RCC 7860 (cell line): ENCODE measurements at places on chromosomes 7 and 10.

DNA sequence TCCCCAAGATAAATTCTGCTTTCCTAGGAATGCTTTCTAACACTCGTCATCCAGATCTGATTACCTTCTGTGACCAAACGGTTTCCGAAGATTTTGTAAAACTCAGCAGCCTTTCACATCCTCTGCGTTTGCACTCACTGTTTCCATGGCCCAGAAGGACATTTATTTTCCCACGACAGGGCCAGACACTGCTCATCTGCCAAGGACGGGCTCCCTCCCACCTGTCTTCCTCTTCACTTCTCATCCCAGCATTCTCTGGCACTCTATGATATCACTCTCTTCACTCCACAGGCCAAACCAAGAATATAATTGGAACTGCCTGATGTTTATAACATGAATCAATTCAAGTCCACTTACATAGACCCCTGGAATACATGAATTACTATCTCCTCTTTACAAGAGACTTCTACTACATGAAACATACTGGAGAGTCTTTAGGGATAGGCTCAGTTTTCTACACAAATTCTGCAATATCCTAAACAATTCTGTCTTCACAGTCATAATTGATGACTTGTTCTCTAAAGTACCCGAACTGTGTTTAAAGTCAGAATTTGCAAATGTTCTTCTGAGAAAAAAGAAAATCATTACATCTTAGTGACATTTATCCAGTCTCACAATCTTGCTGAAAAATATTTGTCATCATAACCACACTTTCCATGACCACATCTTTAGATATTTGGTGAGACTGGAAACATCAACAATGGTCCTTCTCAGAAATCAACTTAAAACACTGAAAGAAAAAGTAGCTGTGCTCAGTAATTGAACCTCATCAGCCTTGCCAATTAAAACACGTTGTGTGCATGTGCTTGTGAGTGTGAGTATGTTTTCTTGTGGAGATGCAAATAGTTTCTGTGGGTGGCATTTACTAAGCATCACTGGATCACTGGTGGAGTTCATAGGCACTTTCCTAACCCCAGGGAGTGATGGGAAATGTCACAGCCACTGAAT lies 79.5 kb upstream of the PRSS58 start:
- no peak for DNase-seq

GRCh38 chr10:131843881-131844284 lies 56.9 kb upstream of the PPP2R2D start:
- DNase-seq: no peak

DNA sequence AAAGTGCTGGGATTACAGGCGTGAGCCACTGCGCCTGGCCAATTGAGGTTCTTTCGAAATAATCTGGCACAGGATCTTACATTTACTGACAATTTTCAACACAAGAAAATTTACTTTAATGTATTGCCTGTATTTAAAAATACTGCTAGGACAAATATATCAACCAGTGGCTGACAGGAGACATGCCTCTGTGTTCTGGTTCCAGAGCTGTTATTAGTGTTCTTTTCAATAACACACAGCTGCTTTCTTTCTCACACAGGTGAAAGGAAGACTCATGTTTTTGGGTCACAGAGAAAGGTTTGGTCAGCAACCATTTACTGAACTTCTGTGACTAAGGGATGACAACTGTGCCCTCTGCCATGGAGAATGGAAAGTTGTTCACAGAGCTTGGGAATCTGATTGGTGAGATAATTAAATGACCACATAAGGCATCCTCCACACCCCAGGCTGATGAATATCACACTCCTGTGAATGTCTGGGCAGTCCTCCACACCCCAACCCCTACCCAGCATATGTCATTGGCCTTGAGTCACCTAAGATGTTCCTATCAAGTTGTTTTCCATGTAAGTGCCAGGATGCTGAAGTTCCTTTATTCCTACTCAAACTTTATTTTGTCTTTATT lies 180.1 kb downstream of the RAPGEF5 start:
- DNase-seq: no peak

GRCh38 chr7:142478479-142479220 lies 220.8 kb upstream of the PRSS58 start:
- DNase-seq: peak; percentile 52

DNA sequence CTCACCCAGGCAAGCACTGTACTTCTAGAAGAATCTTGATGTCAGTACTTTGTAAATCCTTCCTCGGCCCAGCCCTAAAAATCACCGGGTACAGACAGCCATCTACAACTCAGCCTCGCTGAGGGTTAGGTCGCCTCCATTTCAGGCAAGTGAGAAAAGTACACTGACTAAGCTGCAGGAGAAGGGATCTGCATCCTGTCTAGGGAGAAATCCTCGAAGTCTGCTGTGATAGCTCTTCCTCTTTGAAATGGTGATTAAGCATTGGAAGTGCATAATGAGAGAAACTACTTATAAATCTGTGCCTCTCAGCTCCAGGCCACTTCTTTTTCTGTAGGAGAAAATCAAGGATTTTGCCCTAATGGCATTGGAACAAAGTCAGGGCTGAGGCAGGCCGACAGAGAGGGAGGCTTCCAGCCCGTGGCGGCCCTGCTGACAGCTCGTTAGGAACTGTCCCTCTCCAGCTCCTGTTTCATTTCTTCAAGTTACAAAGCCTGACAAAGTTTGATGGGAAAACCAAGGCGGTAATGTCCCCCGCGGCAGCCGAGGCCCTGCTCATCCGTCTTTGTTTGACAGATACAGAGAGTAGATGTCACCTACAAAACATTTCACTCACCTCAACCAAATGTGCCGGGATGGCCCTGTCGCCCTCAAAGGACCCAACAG lies 14.1 kb upstream of the GOT1 start:
- DNase-seq: no peak

DNA sequence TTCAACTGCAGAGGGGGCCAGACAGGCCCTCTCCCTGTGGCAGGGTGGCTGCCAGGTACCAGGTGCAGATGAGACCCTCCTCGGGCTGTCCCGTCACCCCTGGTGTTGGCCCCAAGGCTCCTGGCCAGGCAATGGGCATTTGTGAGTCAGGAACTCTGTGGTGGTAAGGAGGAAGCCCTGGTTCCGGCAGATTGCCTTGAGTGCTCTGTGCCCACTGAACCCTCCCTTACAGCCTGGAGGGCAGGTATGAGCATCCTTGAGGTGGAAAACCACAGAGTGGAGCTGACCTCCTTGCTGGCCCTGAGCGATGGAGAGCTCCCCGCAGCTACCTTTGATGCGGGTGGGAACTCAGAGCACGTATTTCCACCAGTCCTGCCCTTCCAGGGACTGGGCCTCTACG lies 2.0 kb downstream of the PAOX start:
- no peak for DNase-seq

- no peak for DNase-seq
Measured at GRCh38 chr7:47578579-47579270, 3.2 kb downstream of the TNS3 start.

DNA sequence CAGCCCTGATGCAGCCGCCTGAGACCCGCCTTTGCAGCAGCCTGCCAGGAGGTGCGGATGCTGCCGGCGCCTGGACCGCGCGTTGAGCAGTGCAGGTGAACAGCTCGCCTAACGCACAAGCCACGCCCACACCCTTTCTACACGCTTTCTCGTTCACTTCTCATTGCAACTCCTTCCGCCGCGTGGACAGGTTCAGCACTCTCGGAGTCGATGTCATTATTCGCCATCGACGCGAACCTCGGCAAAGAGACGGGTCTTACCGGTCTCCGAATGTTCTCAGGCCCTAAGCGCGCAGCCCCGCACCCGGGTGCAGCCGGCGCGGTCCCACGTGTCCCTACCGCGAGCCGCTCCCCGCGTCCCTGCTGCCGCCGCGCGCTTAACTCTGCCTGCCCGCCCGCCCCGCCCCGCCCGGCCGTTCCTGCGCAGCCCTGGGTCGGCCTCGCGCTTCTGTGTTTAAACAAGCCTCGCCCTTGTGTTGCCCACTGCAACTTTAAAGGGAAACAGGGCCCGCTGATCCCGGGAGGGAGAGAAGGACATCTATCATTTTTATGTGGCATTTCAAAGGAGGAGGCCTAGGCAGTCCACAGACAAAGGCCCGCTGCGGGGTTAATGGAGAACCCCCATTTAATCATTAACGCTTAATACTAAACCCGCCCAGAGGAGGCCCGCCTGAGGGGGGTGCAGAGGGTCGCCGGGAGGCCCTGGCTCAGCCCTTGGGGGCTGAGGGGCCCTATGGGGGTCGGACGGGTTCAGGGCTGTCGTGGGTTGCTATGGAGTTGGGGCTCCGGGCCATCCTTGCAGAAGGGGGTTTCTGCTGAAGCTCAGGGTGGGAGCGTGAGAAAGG lies 128.5 kb downstream of the WDR11 start:
- no peak for DNase-seq

DNA sequence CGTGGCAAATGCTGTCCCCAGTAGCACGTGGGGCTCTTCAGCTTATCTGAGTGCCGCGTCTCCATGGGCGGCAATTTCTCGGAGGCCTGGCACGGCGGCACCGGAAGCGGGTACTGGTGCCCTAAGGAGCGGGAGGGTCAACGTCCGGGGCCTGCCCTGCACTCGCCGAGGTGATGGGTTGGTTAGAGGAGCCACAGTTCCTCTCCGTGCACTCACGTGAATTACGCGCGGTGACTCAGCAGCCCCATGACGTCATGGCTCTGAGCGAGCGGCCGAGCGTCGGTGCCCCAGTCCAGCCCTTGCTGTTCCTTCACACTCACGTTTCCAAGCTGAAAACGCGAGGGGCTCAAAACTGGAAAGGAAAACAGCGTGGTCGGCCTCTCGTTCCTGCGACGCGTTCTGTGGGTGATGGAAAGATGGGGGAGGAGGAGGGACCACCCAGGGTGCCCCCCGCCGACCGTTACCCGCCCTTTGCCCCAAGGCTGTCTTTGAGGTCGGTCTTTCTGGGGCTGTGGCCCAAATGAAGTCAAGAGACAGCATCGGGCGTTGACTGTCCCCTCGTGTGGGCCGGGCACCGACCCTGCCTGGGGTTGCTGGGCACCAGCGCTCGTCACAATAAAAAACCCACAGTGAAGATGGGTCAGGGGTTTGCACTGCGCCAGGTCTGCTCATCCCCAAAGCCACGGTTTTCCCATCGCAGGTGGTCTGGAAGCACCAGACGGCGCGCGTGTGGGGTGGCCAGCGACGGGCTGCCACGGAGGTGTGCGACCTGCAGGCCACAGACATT lies 70.4 kb upstream of the CFAP46 start:
- no peak for DNase-seq

DNA sequence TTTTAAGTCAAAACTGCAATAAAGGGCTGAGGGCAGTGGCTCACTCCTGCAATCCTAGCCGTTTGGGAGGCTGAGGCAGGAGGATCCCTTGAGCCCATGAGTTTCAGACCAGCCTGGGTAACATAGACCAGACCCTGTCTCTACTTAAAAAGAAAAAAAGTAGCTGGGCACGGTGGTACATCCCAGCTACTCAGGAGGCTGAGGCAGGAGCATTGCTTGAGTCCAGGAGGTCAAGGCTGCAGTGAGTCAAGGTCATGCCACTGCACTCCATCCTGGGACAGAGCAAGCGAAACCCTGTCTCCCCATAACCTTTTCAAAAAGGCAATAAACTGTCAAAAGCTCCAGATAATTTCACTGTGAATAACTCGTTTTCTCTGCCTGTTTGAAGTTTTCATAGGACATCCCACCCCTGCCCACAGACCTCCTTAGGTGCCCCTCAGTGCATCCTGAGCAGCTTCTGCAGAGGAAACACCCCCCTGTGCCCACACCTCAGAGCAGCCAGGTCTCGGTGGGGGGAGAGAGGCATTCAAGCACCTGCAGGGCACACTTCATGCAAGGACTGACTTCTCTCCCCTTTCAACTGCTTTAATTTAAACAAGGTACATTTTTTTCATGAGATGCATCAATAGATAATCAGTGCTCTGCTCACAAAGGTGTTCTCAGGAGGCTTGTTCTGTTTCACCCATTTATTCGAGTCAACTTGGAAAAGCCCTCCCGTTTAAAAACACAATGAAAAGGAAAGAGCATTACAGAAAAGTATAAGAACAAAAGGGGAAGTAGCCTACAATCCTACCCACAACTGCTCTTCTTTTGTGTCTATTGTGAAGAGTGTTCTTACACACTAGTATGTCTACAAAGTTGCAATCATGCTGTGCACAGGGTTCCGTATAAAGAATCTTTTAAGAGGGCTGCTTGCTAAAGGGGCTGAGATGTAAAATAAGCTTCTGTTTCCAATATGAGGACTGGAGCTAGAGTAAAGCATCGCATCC lies 104.9 kb downstream of the KMT2E start:
- no peak for DNase-seq

DNA sequence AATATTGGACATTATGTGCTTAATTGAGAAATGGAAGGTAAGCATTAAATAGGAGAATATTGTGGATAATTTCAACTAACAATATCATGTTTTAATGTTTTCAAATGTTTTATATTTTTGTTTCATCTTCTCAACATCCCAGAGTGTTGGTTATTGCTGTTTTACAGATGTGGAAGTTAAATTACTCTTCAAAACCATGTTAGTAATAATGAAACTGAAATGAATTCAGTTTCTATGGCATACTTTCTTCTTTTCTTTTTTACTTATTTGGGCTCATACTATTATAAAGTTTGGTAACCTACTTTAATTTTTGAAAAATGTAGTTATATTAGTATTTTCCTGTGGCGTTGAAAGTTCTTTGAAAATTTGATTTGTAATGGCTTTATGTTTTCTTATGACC lies 4.2 kb downstream of the GLRX3 start:
- no peak for DNase-seq

DNA sequence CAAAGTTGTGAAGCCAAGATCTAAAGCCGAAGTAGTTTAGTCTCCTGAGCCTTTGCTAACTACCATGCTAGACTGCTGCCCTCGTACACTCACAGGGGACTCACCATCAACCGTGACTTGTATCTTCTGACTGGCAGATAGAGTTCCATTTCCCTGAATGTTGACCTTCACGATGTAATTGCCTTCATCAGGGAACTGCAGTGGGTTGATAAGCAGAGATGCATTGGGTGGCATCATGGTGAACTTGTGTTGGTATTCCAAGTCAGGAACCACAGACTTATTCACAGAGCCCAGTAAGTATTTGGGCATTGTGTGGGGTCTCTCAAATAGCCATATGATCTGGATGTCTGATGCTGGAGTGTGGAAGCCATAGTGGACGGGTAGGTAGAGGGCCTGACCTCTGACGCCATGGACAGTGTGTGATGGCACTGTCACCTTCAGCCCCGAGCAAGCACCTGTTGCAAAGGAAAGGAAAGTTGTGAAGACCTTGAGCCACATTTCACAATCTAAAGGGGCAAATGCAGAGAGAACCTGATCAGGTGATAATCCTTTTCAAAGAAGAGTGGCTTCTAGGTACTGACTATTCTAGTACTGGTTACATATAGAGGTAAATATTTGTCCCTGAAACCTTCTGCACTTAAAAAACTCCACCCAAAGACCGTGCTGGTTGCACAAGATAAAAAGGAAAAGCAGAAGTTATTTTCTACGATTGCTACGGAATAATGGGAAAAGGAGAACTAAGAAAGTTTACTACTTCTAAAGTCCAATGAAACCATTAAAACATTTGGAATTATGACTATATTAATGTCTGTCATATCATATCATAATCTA lies 7.1 kb downstream of the HEPACAM2 start:
- DNase-seq: no peak

GRCh38 chr10:73246646-73247508 lies at the start of gene DNAJC9:
Gene DNAJC9 (minus strand): TSS chr10:73247255. CDS start chr10:73247189, 66 bp downstream.
- DNase-seq: peak; percentile 90

GRCh38 chr7:31564661-31565060 lies 50.8 kb downstream of the ITPRID1 start:
- DNase-seq: no peak
